ENCODE measurements at places on chromosomes 3 and 15. TPM values are rescaled to one million over a fixed set of nuclear protein-coding genes. Genes with fewer than 3 reads are reported as not detected.

The MORC1 gene
- not detected for total RNA-seq

DNA sequence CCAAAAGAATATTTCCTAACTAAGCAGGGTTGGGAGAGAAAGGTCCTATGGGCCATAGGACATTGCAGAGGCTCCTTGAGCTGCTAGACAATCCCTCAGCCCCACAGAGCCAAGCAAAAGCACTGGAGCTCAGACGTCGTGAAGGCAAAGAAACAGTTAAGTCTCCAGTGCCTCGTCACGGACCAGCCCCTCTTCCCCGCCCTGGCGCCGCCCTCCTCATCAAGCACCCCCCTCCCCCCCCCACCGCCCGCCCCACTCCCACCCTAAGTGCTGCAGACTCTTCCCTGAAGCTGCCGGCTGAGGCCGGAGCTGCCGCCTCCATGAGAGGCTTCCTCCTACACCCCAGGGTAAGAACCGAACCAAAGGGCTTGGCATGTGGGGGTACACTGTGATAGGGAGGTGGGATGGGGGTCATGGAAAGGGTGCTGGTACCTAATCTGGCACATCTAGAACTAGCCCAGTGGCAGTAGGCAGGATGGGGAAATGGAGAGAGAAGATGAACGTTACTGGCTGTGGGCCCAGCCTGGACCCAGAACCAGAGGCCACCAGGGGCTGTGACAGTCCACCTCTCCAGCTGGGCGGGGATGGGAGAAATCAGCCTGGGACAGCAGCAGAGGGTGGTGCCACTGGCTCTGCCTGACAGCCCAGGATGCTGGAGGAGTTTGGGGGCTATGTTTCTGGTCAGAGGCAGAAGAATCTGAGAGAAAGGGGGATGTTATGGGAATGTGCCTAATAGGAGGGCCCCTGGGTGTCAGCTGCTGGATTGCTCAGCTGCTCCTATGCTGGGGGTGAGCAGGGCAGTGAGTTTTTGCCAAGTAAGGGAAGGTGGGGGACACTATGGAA, at the start of gene MAP1A:
MAP1A (plus strand) TSS at position 255 of the 843 bp plus-strand sequence. CDS start 3,866 bp downstream, outside the sequence.
- no peak within 1 kb of the TSS for H3K27ac ChIP-seq
- DNase-seq, result peak; percentile 89
- H3K27me3 ChIP-seq, result no peaks in the 10 kb centered on the region
- H3K36me3 ChIP-seq, result peaks cover 7% of the 10 kb centered on the region
- no peak within 1 kb of the TSS for H3K4me3 ChIP-seq

- DNase-seq, result no peak
- H3K27ac ChIP-seq, result no peak overlapping the region
- H3K27me3 ChIP-seq, result no peaks in the 10 kb centered on the region
- no peaks in the 10 kb centered on the region for H3K4me1 ChIP-seq
- H3K4me3 ChIP-seq, result no peak overlapping the region
These were observed 215.6 kb downstream of the PDCD6IP start for GRCh38 chr3:34013818-34014570.

GRCh38 chr15:97592778-97593177, 367.7 kb upstream of the ARRDC4 start:
- H3K27ac ChIP-seq, result no peak overlapping the region
- no peaks in the 10 kb centered on the region for H3K4me1 ChIP-seq
- no peaks in the 10 kb centered on the region for H3K27me3 ChIP-seq
- no peaks in the 10 kb centered on the region for H3K36me3 ChIP-seq

The CHRNA5 gene
- total RNA-seq, result 1.3 TPM

- no peaks in the 10 kb centered on the region for H3K36me3 ChIP-seq
- no peak overlapping the region for H3K4me3 ChIP-seq
- H3K4me1 ChIP-seq, result no peaks in the 10 kb centered on the region
- H3K27ac ChIP-seq, result no peak overlapping the region
- no peak for DNase-seq
These were observed 64.8 kb upstream of the SEC61A1 start for GRCh38 chr3:127987309-127987995.

GRCh38 chr15:59741274-59741906, 52.3 kb upstream of the BNIP2 start:
- H3K36me3 ChIP-seq, result no peaks in the 10 kb centered on the region
- no peak overlapping the region for H3K4me3 ChIP-seq
- DNase-seq, result peak; percentile 25
- H3K27ac ChIP-seq, result no peak overlapping the region

GRCh38 chr3:10228248-10228950, 19.9 kb upstream of the TATDN2 start:
- H3K36me3 ChIP-seq, result peaks cover 10% of the 10 kb centered on the region
- H3K27me3 ChIP-seq, result no peaks in the 10 kb centered on the region
- H3K27ac ChIP-seq, result no peak overlapping the region
- H3K4me1 ChIP-seq, result peaks cover 1% of the 10 kb centered on the region

The POLQ gene
- 0.80 TPM for total RNA-seq

DNA sequence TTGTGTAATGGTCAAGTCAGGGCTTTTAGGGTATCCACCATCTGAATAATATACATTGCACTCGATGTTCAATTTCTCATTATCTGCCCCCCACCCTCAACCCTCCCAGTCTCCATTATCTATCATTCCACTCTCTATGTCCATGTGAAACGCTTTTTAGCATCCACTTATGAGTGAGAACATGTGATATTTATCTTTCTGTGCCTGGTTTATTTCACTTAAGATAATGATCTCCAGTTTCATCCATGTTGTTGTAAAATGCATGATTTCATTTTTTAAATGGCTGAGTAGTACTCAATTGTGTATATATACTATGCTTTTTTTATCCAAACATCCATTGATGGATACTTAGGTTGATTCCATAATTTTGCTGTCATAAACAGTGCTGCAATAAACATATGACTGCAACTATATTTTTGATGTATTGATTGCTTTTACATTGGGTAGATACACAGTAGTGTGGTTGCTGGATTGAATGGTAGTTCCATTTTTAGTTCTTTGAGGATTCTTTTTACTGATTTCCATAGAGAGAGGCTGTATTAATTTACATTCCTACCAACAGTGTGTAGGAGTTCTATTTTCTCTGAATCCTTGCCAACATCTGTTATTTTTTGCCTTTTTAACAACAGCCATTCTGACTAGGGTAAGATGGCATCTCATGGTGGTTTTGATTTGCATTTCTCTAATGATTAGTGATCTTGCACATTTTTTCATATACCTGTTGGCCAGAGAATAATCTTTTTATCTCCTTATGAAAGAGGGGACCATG, 332.9 kb upstream of the TGFBR2 start:
- no peaks in the 10 kb centered on the region for H3K27me3 ChIP-seq
- no peak overlapping the region for H3K4me3 ChIP-seq
- no peak overlapping the region for H3K27ac ChIP-seq
- H3K4me1 ChIP-seq, result no peaks in the 10 kb centered on the region
- no peaks in the 10 kb centered on the region for H3K36me3 ChIP-seq
- no peak for DNase-seq

- DNase-seq, result no peak
- H3K4me1 ChIP-seq, result no peaks in the 10 kb centered on the region
These were observed 42.4 kb downstream of the REC114 start for GRCh38 chr15:73485372-73485771.

- peak overlapping the region; percentile 72 for H3K27ac ChIP-seq
- H3K27me3 ChIP-seq, result no peaks in the 10 kb centered on the region
- peak; percentile 24 for DNase-seq
These were observed 25.8 kb downstream of the LDHAL6B start for GRCh38 chr15:59232476-59232875.

The ROPN1 gene
- total RNA-seq, result not detected

DNA sequence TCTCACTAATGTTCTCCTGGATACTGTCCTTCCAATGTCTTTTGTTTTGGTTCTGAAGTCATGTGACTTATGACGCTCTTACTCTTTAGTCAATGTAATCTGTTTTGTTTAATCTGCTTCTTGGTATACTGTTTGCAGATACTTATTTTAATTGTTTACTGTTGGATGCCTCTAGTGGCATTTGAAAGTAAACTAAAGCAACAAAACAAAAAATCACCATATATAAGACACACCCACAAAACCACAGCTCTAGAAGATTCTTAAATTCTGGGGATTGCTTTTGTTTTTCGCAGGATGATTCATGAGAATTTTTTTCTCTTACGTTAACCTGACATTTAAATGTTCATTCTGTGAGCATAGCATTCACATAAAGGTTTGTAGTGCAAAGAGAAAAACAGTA, 16.8 kb downstream of the SLC25A26 start:
- H3K36me3 ChIP-seq, result peaks cover 11% of the 10 kb centered on the region
- no peak overlapping the region for H3K27ac ChIP-seq
- no peak overlapping the region for H3K4me3 ChIP-seq
- H3K27me3 ChIP-seq, result no peaks in the 10 kb centered on the region
- no peak for DNase-seq

- H3K4me3 ChIP-seq, result no peak overlapping the region
- no peaks in the 10 kb centered on the region for H3K36me3 ChIP-seq
- no peak overlapping the region for H3K27ac ChIP-seq
These were observed 129.3 kb upstream of the UBE2E2 start for GRCh38 chr3:23073724-23074305.

The RBP2 gene
- total RNA-seq, result not detected

GRCh38 chr15:34850121-34850520, 54.8 kb upstream of the ACTC1 start:
- H3K36me3 ChIP-seq, result no peaks in the 10 kb centered on the region
- no peaks in the 10 kb centered on the region for H3K27me3 ChIP-seq
- DNase-seq, result no peak
- no peak overlapping the region for H3K27ac ChIP-seq
- H3K4me1 ChIP-seq, result peaks cover 36% of the 10 kb centered on the region
- no peak overlapping the region for H3K4me3 ChIP-seq

GRCh38 chr3:183844606-183845005, 19.2 kb upstream of the MAP6D1 start:
- H3K36me3 ChIP-seq, result peaks cover 44% of the 10 kb centered on the region
- no peaks in the 10 kb centered on the region for H3K4me1 ChIP-seq
- no peak for DNase-seq
- no peak overlapping the region for H3K27ac ChIP-seq

GRCh38 chr15:58558777-58559176, 127.0 kb downstream of the LIPC start:
- H3K4me3 ChIP-seq, result no peak overlapping the region
- H3K27ac ChIP-seq, result no peak overlapping the region
- DNase-seq, result no peak

GRCh38 chr15:84752700-84753099, 4.3 kb downstream of the ZNF592 start:
- peaks cover 8% of the 10 kb centered on the region for H3K4me1 ChIP-seq
- no peak for DNase-seq
- H3K4me3 ChIP-seq, result no peak overlapping the region
- no peaks in the 10 kb centered on the region for H3K27me3 ChIP-seq
- no peaks in the 10 kb centered on the region for H3K36me3 ChIP-seq

DNA sequence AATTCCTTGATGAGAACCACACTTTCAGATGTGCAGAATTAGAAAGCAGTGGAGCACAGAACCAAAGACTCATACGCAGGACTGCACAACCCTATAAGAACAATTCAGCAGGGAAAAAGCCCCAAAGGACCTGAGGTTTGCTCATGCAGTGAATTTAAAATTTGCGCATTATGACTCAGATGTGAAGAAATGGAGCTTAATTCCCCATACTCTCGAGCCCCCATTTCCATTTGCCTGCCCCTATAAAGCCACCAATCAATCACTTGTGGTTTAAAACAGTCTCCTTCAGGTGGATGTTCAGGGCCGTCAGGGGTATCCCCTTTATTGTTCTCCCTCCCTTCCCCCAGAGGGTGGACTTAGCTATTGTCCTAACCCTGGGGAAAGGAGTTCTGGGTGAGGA, 221.2 kb downstream of the IGSF11 start:
- peaks cover 15% of the 10 kb centered on the region for H3K4me1 ChIP-seq
- H3K27me3 ChIP-seq, result no peaks in the 10 kb centered on the region
- no peak overlapping the region for H3K4me3 ChIP-seq

- DNase-seq, result no peak
- H3K27ac ChIP-seq, result no peak overlapping the region
- H3K4me3 ChIP-seq, result no peak overlapping the region
- H3K27me3 ChIP-seq, result peaks cover 2% of the 10 kb centered on the region
- H3K36me3 ChIP-seq, result no peaks in the 10 kb centered on the region
- H3K4me1 ChIP-seq, result no peaks in the 10 kb centered on the region
These were observed 67.4 kb upstream of the IQSEC1 start for GRCh38 chr3:13140596-13140995.

DNA sequence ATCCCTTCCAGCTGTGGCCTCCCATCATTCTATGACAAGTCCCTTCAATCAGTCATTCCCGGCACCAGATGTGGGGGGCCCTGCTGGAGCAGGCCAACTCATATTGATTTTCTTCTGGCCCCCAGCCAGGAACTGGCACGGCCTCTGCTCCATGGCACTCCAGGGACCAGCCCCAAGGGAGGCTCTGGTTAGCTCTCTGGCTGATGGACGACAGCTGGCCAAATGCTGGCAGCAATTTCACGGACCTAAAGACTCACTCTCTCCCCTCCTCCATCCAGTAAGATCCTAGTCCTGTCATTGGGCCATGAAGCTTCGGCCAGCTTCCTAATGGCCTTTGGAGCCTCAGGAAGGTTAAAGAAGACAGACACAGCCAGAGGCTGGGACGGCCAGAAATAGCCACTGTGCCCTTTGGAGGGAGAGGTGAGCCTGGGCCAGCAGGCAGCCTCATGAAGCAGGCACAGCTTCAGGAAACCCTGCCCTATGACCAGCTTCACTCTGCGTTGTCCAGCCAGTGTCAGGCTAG, 131.0 kb downstream of the MEX3B start:
- no peak overlapping the region for H3K4me3 ChIP-seq
- no peaks in the 10 kb centered on the region for H3K36me3 ChIP-seq
- H3K27me3 ChIP-seq, result no peaks in the 10 kb centered on the region
- DNase-seq, result peak; percentile 68
- no peak overlapping the region for H3K27ac ChIP-seq
- peaks cover 40% of the 10 kb centered on the region for H3K4me1 ChIP-seq

DNA sequence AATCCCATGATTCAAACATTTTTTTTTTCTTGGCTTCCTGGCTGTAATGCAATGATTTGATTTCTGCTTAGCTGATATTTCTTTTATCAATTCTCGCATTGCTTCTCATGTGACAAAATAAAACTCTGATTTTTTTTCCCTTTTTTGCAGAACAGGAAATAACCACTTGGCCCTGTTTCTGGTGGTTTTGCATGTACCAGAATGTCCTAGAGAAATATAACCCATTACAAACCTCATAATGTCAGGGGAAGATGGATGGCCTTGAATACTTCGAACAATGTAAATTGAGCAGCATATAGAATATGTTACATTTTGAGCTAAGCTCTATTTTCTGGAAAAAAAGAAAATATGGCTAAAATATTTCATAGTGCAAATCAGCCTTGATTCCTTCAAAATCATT, 275.6 kb downstream of the RAP2B start:
- no peaks in the 10 kb centered on the region for H3K4me1 ChIP-seq
- no peak overlapping the region for H3K4me3 ChIP-seq
- H3K36me3 ChIP-seq, result no peaks in the 10 kb centered on the region
- no peak overlapping the region for H3K27ac ChIP-seq
- no peaks in the 10 kb centered on the region for H3K27me3 ChIP-seq
- DNase-seq, result peak; percentile 37

GRCh38 chr3:38317192-38317759, 29.3 kb upstream of the XYLB start:
- no peaks in the 10 kb centered on the region for H3K36me3 ChIP-seq
- no peaks in the 10 kb centered on the region for H3K27me3 ChIP-seq
- peak; percentile 21 for DNase-seq
- H3K4me1 ChIP-seq, result no peaks in the 10 kb centered on the region

The RTP3 gene
- total RNA-seq, result not detected

The FOXB1 gene
- not detected for total RNA-seq

The CPNE4 gene
- total RNA-seq, result 0.43 TPM

GRCh38 chr15:68644083-68644904, 65.5 kb downstream of the CORO2B start:
- no peaks in the 10 kb centered on the region for H3K36me3 ChIP-seq
- H3K27me3 ChIP-seq, result no peaks in the 10 kb centered on the region
- H3K4me1 ChIP-seq, result peaks cover 7% of the 10 kb centered on the region

The SPINK8 gene
- total RNA-seq, result not detected

The SMAD6 gene
- total RNA-seq, result 67.9 TPM

All from lung (tissue), 17 donors.